ENCODE measurements at places on chromosomes 7 and 10.

DNA sequence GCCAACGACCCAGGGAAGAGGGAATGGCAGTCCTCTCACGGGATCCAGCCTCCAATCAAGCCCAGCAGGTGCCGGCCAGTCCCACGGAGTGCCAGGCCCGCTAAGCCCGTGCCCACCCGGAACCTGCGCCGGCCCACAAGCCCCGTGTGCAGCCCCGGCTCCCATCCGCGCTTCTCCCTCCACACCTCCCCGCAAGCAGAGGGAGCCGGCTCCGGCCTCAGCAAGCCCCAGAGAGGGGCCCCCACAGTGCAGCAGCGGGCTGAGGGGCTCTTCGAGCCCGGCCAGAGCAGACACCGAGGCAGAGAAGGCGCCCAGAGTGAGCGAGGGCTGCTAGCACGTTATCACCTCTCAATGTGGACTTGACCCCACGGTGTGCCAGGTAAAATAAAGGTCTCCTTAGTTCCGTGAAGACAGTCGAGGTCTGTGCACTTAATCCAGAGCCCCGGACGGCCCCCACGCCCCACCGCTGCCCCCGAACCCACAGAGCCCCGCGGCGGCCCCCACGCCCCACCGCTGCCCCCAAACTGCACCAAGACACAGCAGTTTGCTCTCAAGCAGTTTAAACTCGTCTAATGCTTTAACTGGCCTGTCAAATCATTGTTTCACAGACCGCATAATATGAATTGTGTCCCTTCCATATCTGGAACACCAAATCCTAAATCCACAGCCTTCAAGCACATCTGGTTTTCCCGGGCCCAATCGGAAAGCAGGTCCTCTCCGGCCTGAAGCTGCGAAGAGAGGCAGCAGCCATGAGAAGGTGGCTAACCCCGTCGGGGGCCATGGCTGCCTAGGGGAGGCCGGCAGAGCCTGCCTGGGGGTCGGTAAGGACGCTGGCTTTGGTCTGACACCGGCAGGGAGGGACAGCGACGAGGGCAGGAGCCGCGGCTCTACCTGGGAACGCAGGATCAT is 307.8 kb downstream of the PTPRN2 start:
- DNase-seq: no peak

- DNase-seq: no peak
Measured at GRCh38 chr7:123717689-123718088, 31.1 kb downstream of the WASL start.

- no peak for DNase-seq
Measured at GRCh38 chr7:12635830-12636229, 51.6 kb upstream of the ARL4A start.

- DNase-seq: no peak
Measured at GRCh38 chr10:51932530-51932929, 233.1 kb upstream of the CSTF2T start.

DNA sequence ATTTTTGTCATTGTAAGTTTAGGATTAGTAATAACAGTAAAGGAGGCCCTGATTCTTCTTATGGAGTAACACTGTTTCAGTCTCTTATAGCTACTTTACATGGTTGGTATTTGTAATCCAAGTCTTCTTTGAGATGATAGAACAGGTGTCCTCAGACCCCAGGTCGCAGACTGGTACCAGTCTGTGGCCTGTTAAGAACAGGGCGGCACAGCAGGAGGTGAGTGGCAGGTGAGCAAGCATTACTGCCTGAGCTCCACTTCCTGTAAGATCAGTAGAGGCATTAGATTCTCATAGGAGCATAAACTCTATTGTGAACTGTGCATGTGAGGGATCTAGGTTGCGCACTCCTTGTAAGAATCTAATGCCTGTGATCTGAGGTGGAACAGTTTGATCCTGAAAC is 77.3 kb downstream of the STK31 start:
- DNase-seq: no peak

DNA sequence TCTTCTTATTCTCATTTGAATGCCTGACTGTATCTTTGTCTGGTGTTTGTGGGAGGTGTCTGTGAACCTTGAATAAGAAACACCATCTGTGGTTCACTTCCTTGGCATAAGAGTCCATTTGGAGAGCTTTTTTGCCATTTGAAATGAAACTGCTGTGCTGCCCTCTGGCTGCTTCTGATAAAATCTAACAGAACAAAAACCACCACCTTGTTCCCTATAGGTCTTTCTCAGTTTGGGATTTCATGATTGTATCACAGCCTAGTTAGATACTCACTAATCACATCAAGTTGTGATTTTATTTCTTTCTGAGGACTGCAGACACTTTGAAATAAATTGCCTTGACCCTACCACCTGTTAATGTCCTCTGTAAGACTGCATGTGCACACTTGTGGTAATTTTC is 102.7 kb upstream of the FAM13C start:
- DNase-seq: no peak

DNA sequence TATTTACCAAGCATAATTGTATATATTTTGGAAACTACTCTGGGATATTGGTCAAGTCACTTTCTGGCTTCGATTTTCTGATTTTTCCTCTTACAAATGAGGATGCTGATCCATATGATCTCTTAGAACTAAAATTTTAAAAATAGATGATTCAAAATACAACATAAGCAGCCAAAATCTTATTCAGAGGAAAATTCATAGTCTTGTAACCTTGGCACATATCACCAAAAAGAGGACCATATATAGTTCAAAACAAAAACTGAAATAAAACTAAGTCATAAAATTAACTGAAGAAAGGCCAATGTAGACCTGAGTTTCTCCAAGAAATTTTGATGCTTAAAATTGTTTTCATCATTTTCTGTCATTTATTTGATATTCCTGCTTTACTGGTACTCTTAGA is 768.3 kb downstream of the SORCS3 start:
- DNase-seq: no peak

DNA sequence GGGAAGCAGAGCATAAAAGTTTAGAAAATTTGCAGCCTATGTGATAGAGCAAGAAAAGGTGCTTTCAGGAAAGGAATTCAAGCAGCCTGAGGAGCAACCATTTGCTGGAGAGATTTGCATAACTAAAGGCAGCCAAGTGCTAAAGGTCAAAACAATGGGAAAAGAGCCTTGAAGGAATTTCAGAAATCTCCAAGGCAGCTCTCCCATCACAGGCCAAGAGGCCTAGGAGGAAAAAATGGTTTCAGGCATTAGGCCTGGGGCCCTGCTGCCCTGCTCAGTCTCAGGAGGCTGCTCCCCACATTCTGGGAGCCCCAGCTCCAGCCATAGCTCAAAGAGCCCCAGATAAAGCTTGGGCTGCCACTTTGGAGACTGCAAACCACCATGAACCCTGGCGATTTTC is 95.9 kb upstream of the UNC5B start:
- no peak for DNase-seq

DNA sequence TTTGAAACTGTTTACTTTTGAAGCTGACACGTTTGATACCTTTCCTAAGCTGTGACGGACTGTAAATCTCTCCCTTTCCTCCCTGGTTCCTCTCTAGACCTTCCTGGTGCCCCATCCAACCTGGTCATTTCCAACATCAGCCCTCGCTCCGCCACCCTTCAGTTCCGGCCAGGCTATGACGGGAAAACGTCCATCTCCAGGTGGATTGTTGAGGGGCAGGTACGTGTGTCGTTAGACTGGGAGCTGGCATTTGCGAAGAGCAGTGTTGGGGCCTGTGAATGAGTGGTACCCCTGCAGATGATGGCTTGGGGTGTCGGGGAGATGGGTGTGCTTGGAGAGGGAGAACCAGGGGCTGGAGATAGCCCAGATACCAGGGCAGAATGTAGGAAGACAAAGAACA is 602.7 kb upstream of the FOXK1 start:
- no peak for DNase-seq
